ENCODE measurements at places on chromosomes 12 and 14.

DNA sequence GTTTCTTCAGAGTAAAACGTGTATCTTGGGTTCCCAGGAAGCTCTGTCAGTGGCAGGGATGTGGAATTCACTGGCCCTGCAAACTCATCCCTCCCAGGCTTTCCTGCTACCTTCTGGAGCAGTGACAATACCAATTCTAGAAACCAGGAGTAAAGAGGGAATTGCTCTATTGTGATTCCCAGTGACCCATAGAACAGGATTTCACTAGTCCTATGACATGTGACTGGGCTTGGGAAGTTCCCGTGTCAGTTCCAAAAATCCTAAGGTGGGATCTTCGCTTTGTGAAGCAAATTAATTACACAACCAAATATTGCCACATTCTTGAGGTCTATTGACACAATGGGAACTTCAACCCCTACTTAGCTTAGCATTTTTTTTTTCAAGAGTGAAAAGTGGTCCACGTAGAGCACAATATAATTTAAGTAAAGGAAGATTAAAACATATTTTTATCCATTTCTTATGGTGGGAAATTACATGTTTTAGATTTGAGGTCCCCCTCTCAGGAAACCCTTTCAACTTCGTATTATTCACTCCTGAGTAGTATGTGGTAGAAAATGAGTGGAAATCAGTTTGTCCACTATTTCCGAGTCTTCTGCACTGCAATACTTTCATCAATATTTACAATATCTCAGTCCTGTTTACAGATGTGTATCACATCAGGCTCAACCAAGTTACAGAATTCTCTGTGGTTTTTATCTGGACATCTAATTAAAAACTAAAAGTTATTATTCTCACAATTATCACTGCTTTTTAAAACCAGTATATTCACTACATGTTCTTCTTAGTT, 88.9 kb upstream of the SOX5 start:
- no peak for DNase-seq

GRCh38 chr14:75549169-75549568, 26.9 kb downstream of the BATF start:
- DNase-seq: no peak

DNA sequence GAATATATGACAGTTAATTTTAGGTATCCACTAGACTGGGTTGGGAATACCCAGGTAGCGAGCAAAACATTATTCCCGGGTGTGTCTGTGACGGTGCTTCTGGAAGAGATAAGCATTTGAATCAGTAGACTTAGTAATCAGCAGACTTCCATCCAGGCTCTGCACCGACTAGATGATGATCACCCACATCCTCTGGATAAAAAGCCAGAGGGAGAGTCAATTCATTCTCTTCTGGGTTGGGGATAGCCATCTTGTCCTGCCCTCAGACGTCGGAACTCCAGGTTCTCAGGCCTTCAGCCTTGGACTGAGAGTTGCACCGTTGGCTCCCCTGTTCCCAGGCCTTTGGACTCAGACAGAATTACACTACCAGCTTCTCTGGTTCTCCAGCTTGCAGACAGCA, 168.0 kb downstream of the PHLDA1 start:
- no peak for DNase-seq

GRCh38 chr12:76539727-76540126, 19.8 kb downstream of the OSBPL8 start:
- no peak for DNase-seq

DNA sequence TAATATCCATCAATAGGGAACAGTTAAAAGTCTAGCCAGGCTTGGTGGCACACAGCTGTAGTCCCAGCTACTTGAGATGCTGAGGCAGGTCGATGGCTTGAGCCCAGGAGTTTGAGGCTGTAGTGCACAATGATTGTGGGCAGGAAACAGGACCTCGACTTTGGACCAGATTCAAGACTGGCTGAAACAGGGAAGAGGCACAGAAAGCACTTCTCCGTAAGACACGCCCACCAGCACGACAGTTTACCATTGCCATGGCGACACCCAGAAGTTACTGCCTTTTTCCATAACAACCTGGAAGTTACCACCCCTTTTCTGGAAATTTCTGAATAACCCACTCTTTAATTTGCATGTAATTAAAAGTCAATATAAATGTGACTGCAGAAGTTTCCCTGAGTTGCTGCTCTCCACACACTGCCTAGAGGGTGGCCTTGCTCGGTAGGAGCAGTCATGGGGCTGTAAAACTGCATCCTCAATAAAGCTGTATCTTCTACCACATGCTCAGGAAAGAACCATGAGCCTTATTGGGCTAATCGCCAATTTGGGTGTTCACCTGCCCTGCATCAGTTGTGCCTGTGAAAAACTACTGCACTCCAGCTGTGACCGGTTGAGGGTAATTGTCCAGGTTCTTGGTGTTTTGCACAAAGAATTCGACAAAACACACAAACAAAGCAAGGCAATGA, 4.6 kb upstream of the LRRC23 start:
- peak; percentile 62 for DNase-seq

DNA sequence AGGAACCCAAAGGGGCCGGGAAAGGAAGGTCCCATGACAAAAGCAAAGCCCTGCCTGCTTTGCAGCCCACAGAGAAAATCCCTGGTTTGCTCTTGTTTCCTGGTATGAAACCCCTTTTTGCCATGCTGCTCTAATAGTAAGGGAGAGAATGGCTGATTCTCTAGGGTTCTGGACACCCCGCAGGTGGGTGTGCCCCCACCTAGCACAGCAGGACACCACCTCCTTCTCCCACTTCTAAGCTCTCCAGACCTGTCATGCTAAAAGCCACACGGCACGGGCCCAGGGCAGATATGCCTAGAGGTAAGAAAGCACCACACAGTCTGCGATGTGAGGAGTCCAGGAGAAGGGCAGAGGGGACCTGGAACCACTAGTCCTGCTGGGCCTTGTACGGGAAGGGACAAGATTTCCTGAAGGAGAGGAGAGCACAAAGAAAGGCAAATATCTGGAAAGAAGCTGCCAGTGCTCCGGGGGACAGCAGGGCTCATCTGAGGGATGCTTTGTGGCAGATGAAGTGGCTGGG, 113.3 kb downstream of the BCL11B start:
- peak; percentile 49 for DNase-seq

GRCh38 chr12:30989754-30990153, 63.2 kb downstream of the TSPAN11 start:
- DNase-seq: no peak

GRCh38 chr14:68952531-68953195, 26.4 kb downstream of the ACTN1 start:
- no peak for DNase-seq

GRCh38 chr12:92134638-92135274, 10.9 kb downstream of the BTG1 start:
- no peak for DNase-seq

DNA sequence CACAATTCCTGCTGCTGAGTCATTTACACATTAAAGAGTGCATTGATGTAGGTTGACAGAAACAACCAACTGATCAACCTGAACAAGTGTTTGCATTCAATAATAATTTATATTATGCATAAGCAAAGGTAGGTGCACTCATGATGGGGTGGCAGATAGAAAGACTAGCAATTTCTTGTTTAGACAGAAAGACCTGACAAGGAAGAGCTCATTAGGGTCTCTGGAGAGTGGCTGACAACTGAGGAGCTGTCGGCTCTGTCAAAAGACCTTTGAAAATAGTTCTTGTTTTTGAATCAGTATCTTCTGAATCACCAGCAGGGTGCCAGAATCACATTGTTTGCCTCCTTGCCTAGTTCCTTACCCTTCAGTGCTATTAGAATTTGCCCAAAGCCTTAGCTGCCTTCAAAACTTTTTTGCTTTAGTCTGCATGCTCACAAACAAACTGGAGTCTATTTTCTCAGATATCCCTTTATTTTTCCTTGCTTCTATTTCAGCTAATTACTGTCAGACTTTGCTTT, 234.7 kb downstream of the BTG1 start:
- no peak for DNase-seq

DNA sequence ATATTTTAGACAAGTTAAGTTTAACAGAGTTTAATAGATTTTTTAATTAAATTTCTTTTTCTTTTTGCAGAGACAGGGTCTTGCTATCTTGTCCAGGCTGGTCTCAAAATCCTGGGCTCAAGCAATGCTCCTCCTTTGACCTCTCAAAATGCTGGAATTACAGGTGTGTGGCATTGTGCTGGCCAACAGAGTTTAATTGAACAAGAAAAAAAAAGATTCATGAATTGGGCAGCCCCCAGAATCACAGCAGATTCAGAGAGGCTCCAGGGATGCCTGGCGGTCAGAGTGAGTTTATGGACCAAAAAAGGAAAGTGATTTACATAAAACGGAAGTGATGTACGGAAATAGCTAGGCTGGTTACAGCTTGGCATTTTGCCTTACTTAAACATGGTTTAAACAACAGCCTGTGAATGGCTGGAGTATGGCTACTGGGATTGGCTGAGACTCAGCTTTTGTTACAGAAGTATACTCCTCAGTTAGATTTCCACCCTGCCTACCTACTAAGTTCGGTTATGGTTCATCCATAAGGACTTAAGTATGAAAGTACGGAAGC, 14.5 kb upstream of the TESPA1 start:
- DNase-seq: no peak

DNA sequence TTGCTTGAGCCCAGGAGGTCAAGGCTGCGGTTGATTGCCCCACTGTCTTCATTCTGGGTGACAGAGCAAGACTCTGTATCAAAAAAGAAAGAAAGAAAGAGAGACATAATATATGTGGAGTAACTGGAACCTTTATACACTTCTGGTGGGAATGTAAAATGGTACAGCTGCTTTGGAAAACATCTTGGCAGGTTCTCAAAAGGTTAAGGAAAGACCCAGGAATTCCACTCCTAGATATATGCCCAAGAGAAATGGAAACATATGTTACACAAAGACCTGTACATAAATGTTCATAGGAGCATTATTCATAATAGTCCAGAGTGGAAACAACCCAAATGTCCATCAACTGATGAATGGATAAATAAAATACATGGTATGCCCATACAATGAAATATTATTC, 7.2 kb downstream of the RBMS2 start:
- DNase-seq: no peak

DNA sequence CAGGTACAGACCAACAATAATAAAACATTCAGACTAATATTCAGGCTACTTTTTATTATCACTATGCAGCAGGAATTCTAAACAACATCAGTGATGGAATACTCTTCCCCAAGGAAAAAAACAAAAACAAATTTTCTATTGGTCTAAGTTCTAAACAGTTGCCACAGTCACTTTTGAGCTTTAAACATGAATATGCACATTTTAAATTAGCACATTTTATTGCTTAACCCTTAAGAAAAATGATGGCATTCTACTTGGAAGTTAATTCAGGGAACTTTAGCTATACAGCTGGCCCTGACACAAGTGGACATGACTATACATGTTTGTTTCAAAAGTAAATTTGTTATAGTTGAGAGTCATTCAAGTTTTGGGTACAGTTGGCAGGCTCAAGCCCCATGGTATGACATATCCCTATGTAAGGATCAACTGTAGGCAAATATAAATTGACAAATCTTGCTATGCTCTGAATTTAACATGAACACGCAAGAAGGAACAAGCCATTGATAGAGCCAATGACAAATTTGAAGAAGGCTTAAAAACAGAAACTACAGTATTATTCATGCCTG, 224.3 kb upstream of the AMIGO2 start:
- no peak for DNase-seq

Measured in lower leg skin (tissue), 4 donors.